HL-60 (cell line): ENCODE measurements at places on chromosomes 7 and 10.
A peak's percentile ranks its signal among the peaks of the same experiment; 100 is the strongest.

GRCh38 chr7:158689488-158689887, 15.1 kb downstream of the NCAPG2 start:
- DNase-seq, result no peak

GRCh38 chr7:64997927-64998391, 7.1 kb upstream of the ZNF117 start:
- DNase-seq, result no peak

- DNase-seq, result no peak
Observed at GRCh38 chr7:50832744-50833143, 50.0 kb upstream of the GRB10 start.

DNA sequence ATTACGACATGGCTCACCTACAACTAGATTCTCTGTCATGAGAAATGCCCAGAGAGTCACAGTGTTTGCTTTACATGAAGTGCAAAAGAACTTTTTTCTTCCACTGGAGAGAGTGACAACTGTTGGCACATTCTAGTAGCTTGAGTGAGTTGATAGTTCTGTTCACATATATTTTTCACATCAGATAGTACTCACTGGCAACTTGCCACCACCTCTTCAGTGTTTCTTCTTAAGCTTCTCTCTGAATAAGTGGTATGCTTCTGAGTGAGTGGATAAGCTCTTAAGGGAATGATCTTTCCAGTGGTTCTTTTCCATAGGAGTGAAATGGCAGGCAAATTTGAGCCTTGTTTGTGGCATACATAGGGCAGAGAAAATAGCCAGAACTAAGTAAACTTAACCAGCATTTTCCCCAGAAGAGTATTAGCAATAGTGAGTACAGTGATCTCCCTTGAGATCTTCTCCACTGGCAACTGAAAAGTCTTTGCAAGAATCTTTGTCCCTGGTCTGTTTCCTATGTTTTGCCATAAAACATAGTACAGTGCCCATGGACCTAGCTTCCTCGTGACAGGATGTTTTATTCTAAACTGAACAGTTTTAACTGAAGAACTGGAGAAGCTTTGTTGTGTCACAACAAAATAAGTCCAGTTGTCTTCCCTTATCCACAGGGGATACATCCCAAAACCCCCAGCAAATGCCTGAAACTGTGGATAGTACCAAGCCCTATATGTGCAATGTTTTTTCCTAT, 125.4 kb upstream of the CDK13 start:
- no peak for DNase-seq

GRCh38 chr7:16975712-16976111, 93.9 kb upstream of the AGR3 start:
- peak; percentile 80 for DNase-seq
